ENCODE measurements at places on chromosomes 13 and 19. TPM values are rescaled to one million over a fixed set of nuclear protein-coding genes. Genes with fewer than 3 reads are reported as not detected.

Gene FBXO27
- 11.3 TPM for total RNA-seq

Gene ZSCAN4
- total RNA-seq: not detected

Gene FBXO17
- total RNA-seq: 24.5 TPM

Gene ACTMAP
- 2.2 TPM for total RNA-seq

Gene SOX21
- total RNA-seq: not detected

Gene TUBB4A
- not detected for total RNA-seq

Gene CEACAM16
- total RNA-seq: not detected

Gene GRIN2D
- total RNA-seq: 0.16 TPM

Gene DIRAS1
- not detected for total RNA-seq
